Stimulated activated CD4-positive, alpha-beta T cell treated with anti-CD3 and anti-CD28 coated beads, Interleukin-1b, Interleukin-23, amount 100 ng/mL, for 1 hour (primary cell): ENCODE measurements at places on chromosomes 11 and 22.

- DNase-seq = no peak
Measured at GRCh38 chr22:31683181-31684105, 21.4 kb upstream of the PISD start.

DNA sequence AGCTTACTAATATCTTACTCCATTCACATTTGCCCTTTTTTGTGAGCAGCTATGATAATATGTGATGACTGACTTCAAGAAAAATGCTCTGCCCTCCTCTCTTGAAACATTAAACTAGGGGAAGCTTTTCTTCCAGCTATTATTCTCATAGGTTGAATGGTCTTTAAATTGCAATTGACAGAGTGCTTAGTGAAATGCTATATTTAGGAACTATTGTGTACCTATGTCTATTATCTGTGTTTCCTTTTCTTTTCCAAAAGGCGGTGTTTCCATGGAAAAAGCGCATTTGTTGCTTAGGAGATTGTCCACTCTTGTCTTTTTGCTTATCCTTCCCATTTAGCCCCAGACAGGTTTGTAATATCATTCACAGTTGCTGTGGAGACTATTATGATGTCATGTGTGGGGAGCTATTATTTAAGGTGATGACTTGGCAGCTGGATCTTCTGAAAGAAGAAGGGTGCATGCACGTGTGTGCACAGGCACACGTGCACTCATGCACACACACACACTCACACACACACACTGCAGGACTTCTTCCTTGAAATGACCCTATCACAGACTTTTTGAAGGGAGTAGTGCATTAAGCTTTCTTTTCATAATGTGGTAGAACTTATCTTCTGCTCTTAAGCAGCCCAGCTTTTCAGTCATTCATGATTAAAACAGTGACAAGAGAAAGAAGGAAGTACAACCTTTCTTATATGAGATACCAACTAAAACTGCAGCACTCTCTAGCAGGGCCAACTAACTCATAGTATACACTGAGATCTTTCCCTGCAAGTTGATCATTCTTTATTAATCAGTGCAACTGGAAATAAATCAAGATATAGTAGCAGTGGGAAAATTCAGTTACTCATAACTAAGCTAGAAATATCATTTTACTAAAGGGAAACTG lies 340.8 kb upstream of the MTNR1B start:
- DNase-seq = no peak

DNA sequence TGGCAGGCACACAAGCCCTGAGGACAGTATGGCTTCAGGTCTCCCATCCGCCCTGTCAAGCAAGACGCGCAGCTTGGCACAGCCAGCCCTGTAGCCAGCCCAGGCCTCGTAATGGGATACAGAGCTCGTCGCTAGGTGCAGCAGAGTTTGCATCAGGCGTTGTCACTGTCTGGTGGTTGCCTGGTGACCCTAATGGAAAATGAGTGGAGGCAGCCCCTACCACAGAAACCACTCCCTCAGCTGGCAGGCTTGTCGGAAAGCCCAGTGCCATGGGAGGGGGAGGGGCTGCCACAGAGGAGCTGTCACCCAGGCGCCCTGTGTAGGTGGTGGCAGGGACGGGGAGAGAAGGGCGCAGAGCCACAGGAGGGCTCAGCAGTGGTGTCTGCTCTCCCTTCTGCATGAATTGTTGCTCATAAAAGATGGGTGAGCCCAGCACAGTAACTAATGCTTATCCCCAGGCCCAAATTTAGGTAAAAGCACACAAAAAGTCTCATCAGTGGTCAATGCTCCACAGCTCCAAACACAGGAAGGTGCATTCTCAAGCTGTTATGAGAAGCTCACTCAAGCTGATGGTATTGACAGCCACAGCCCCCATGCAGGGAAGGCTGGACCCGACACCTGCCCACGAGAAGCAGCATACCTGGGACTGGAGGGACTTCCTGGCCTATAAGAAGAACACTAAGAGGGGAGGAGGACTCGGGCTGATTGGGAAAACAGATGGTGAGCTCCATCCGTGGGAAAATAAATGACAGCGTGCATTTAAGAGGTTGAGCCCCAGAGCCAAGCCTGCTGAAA lies 164.6 kb downstream of the ETS1 start:
- DNase-seq = peak; percentile 73

GRCh38 chr22:43388420-43388851 lies 23.4 kb upstream of the MPPED1 start:
- DNase-seq = peak; percentile 33

DNA sequence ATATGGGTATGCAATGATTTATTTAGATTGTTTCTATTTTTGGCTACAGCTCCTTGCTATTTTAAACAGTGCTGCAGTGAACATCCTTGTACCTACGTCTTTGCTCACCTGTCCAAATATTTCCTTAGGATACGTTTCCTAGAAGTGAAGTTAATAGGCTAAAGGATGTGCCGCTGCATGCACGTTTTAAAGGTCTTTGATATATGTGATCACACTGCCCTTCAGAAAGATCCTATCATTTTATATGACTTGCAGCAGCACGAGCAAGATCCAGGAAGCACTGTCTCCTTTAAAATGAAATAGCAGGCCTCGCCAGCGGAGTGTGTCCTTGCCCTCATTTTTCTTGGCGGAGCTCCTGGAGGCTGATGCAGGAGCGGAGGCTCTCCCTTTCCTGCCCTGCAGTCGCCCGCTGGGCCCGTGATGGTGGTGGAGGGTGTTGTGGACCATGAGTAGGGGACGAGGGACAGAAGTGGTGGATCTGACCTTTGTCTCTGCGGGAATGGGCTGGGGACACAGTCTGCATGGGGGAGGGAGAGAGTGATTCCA lies 19.4 kb downstream of the RPS6KA4 start:
- DNase-seq = no peak

DNA sequence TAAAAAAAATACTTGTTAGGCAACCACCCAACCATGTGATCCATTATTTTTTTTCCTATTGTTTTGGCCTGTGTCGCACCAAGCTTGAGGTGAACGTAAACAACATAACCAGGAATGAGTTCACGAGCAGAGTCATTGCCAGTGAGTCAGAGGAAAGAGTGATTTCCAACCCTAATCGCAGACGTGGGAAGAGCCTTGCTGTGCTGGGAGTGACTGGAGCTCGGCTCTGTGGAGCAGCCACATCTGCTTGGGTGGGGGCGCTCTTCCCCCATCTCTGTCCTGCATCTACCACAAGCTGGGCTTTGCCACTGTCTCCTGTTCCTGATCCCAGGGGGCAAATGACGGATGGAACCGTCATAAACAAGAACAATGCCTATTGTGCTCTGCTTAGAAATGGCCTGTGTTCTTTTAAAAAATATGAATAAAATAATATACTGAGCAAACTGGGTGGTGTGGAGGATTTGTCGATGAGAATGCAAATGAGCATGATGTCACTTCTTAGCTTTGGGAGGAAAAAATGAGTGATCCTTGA lies 210.0 kb downstream of the KIRREL3 start:
- no peak for DNase-seq

DNA sequence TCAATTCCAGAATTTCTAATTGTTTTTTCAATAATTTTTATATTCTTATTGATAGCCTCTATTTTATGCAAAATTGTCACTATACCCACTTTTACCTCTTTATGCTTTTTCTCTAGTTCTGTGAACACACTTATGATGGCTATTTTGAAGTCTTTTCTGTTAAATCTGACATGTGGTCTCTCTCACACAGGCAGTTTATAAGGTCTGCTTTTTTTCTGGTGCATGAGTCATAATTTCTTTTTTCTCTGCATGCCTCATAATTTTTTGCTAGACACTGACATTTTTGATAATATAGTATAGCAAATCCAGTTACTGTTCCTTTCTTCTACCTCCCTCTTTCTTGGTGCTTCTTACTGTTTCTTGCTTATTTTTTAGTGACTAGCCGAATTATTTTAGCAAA lies 36.0 kb downstream of the ZBTB44 start:
- no peak for DNase-seq

GRCh38 chr11:46696212-46696558 lies 4.2 kb downstream of the ARHGAP1 start:
- DNase-seq = no peak

GRCh38 chr22:46580940-46581537 lies 39.1 kb upstream of the GRAMD4 start:
- DNase-seq = no peak

GRCh38 chr11:74506823-74507222 lies 13.3 kb upstream of the LIPT2 start:
- no peak for DNase-seq

GRCh38 chr11:65476632-65477148 lies 22.2 kb upstream of the MALAT1 start:
- DNase-seq = no peak

- DNase-seq = no peak
Measured at GRCh38 chr11:120431633-120432032, 79.9 kb upstream of the GRIK4 start.

DNA sequence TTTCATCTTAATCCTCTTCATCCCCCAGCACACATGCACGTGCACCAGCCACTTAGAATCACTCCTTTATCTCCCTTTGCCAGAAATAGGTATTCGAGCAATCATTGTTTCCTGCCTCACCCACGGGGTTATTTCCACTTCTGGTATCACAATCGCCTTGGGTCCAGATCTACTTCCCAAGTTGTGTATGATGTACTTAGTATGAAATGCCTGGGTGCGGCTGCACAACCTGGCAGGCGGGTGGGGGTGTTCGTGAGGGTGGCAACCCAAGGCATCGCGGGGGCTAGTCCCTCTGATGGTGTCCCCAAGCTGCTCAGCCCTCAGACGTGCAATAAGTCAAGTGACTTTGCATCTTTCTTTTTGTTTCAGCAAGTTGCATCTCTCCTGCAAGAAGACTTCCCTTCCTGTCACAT lies 475.6 kb downstream of the MIAT start:
- DNase-seq = no peak

DNA sequence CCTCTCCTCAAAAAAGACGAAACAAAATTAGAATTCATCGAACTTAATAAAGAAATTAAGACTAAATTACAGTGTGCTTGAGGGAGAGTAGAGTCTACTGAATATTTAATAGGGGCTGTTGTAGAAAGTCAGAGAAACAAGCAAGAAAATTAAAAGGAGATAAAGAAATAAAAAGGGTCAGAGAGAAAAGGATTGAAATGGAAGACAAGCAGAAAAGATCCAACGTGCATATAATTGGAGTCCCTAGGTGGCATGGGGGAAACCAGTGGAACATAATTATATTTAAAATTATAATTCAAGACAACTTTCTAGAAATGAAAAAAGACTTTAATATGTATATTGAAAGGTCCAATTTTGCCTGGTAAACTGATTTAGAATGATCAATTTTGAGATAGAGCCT lies 74.3 kb downstream of the ACER3 start:
- no peak for DNase-seq

GRCh38 chr11:110829873-110830272 lies 117.6 kb upstream of the ARHGAP20 start:
- no peak for DNase-seq

DNA sequence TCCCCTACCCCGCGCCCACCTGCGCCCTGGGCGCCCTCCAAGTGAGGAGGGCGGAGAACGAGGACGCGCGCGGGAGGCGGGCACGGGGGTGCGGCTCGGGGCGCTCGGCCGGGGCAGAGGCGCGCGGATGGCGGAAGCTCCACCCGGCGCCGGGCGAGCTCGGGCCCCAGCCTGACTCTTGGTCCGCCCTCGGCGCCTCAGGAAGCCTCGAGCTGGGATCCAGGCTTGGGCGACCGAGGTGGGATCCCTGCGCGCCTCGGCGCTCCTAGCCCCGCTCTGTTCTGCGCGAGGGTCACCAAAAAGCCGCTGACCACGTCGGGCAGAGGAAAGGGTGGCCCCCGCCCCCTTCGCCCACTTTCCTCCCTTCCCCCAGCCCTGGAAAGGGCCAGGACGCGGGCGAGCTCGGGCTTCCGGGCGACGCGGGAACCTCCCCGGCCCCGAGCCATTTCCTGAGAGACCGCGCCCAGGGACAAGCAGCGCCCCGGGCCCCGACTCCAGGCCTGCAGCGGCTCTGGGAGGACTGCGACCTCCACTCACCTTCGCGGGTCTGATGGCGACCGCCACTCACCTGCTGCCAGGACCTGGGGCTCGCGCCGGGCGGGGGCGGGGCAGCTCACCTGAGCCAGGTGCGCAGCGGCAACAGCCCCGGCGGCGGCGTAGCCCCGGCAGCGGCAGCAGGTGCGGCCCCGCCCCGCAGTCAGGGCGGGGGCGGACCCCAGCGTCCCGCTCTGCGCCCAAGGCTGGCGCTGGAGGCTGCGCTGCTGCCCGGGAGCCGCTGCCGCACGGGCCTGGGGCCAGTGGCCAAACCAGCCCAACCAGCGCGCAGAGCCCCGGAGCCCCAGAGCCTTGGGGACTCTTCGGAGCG lies 2.2 kb upstream of the SIGIRR start:
- DNase-seq = no peak

DNA sequence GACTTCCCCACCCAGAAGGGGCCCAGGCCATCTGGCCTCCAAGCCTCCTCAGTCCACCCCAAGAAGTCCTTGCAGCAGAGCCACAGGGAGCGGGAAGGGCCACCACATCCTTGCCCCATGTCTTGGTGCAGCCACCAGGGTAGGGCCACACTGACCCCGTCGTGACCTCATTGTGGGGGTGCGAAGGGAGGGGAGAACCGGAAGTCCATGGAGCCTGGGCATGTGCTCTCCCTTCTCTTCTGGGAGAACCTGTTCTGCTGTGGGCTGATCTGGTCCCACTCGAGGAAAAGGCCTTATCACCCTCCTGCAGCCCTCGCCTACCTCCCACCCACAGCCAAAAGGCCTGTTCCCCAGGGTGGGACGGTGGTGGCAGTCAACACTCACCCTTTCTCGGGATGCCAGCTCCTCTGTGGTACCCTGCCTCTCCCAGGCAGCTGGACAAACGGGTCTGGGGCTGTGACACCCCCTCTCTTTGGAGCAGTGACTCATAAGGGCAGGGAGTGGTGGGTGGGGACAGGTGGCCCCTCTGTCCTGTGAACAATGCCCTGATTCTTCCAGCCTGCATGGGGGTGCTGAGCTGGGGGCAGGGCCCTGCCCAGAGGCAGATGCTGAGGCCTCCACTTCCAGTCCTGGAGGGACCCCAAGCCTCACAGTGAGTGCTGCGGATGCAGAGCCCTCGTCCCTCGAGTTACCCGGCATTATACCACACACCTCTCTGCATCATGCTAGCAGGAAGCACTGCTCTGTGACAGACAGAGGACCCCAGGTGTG lies 14.6 kb upstream of the CTSD start:
- no peak for DNase-seq

DNA sequence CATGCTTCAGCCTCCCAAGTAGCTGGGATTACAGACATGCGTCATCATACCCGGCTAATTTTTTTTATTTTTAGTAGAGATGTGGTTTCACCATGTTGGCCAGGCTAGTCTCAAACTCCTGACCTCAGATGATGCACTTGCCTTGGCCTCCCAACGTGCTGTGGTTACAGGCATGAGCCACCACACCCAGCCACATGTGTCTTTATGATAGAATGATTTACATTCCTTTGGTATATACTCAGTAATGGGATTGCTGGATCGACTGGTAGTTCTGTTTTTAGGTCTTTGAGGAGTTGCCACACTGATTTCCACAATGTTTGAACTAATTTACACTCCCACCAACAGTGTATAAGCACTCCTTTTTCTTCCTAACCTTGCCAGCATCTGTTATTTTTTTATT lies 276.2 kb downstream of the METTL15 start:
- no peak for DNase-seq

DNA sequence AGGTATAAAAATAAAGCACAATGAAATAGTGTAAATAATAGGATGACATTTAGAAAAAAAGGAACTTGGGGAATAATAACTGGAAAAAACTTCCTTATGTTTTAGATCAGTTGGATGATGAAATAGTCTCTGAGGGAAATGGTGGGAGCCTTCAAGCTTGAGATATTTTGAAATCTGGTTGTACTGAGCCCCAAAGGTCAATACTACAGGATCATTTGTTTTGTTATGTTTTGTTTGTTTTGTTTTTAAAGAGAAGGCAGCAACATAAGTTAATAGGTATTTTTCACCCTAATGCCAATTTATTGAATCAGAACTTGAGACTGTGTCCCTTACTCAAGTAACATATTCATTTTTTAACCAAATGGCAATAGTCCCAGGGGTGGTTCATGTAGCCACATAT lies 393.1 kb downstream of the ETS1 start:
- no peak for DNase-seq
